ENCODE measurements at places on chromosomes 13 and 19.

DNA sequence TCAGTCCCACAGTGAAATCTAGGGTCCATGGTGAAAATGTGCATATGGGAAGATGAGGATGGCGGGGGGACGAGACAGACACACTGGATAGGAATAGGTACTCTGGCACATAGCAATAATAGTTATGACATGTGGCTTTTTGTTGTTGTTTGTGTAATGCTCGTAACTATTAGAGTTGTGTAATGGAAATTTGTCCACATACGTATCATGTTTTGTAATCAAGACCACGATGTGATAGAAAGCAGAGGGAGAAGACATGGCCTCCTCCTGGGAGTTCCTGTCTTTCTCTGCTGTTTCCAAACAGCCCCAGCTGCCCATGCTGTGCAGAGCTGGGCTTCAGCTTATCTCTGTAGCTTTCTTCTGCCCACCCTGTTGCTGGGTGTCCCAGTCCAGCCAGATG, 185.3 kb upstream of the TMTC4 start:
- no peak for DNase-seq

DNA sequence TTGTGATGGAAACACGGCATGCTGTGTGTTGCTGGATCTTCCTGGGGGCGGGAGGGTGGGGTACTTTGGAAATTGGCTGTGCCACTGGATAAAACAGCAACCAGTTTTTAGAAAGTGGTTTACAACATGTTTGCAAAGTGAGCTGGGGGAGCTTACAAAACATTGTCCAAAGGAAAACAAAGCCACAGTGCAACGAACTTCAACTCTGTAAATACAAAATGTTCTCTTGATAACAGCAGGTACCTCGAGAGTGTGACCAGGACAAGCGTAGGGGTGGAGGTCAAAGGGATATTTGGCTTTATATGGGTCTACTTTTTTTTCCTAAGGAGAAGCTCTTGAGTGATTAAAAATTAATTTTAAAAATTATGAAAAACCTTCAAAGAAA, 2.5 kb downstream of the IGSF23 start:
- DNase-seq, result no peak

- DNase-seq, result no peak
Observed at GRCh38 chr13:101959016-101959415, 442.8 kb downstream of the FGF14 start.

- no peak for DNase-seq
Observed at GRCh38 chr19:28168557-28168956, 1044.4 kb downstream of the UQCRFS1 start.

DNA sequence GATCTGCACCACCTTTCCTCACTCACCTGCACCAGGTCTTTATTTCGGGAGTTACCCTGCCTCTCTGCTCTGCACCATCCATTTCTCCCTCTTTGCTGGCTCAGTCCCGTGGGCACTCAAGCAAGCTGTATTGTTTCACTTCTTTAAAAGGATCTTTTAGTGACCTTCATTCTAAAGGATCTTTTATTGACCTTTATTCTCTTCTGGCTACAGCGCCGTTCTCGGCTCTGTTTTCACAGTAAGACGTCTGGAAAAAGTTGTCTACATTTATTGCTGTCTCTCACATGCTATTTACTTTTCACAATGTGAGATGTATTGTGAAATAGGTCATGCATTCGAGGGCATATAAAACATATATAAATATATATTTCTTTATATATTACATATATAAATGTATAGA, 35.6 kb upstream of the ARGLU1 start:
- DNase-seq, result no peak

DNA sequence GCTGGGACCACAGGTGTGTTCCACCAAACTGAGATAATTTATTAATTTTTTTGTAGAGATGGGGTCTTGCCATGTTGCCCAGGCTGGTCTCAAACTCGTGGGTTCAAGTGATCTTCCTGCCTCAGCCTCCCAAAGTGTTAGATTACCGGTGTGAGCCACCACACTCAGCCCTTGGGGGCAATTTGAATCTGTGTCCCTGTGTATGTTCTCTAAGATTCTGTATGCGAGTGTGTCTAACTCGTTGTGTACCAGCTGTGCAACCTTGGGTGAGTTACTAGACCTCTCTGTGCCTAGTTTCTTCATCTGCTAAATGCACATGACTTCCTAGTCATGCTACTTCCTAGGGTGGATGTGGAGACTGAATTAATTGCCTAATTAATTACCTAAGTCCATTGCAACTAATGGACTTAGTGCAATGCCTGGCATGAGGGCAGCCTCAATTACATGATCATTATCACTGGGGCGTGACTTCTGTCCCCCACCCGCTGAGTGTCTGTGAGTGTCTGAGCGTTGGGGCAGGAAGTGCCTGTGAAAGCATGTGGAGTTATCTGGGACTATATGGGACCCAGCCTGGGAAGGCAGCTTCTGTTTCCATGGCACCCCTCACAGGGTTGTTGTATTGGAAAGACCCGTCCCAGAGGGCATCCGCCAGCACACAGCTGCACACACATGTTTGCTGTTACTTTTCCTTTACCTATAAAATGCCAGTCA, 1.8 kb upstream of the NCCRP1 start:
- DNase-seq, result no peak

DNA sequence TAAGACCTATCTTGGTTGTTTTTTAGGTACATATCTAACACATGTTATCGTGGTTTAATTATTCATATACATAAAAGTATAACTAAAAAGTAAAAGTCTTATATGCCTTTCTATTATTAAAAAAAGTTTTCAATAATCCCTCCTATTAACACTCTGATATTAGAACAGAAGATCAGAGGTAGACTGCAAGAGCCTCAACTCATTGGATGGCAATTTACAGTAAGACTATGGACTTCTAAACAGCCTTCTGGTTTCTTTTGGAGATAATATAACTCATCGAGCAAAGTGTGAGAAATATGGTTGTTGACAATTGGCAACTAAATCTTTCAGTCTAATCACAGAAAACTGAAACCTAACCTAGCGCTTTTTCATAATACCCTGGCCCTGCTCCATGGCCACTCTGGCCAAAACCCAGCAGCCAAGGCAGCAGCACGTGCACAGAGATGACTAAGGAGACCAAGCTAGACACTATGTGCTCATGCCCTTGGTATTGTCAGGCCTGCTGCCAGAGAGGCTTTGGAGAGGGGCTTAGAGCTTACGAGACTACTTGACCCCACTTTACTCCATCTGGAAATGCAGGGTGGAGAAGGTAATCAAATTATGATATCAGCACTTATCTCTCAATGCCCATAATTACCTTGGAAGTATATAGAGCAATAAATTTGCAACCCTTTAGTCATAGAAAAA, 40.6 kb upstream of the EEF1AKMT1 start:
- peak; percentile 91 for DNase-seq

- peak; percentile 93 for DNase-seq
Observed at GRCh38 chr19:10403137-10404021, at the start of gene CDC37. CDC37 (minus strand) TSS chr19:10403542; CDS start chr19:10403479, 63 bp downstream.

All from NCI-H1092 treated with DMSO at 0.1 percent for 48 hours (cell line).